Hematopoietic multipotent progenitor cell treated with erythropoietin and hydrocortisone succinate and interleukin-3 and kit ligand, for 15 days (in vitro differentiated cells): ENCODE measurements at places on chromosomes 16 and 17.

GRCh38 chr17:27531469-27531961 lies 75.3 kb downstream of the KSR1 start:
- DNase-seq, result no peak

GRCh38 chr17:36600465-36600864 lies 918 bp upstream of the MRM1 start:
- peak; percentile 61 for DNase-seq

- DNase-seq, result no peak
Observed at GRCh38 chr17:35912339-35912912, 18.1 kb downstream of the RDM1 start.

DNA sequence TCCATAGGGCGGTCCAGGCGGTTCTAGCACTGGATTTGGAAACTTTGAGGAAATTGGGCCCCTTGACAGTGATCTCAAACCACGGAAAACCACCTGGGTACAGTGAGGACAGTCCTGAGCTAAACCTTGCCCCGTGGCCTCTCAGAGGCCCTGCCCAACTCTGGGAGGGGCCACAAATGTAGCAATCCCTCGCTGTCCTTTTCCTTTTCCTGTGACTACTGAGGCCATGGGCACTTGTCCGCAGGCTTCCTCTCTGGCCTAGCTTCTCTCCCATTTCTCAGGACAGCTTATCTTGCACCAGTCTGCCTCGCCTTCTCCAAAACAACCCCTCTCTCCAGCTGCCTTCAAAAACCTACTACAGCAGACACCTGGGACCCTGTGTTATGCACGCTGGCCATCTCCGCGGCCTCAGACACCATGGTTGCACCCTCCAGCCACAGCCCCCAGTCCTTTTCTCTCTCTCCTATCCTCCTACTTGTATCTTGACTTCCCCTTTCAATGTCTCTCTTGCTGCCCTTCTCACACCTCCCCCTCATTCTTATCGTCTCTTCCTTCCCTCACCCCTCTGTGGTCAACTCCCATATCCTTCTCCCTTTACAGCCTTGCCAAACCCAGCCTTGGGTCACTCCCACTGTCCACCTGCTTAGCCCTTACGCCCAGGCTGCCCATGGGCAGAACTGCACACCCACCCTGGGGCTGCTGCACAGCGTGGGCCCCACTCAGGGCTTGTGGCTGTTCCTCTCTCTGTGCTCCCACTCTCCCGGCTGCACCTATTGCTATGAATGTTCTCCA lies 7.6 kb downstream of the SCPEP1 start:
- no peak for DNase-seq

GRCh38 chr16:84459941-84460405 lies 44.5 kb downstream of the MEAK7 start:
- DNase-seq, result no peak

GRCh38 chr17:18217412-18218015 lies 7.9 kb upstream of the LLGL1 start:
- DNase-seq, result peak; percentile 72

GRCh38 chr17:10171122-10171571 lies 27.3 kb downstream of the GAS7 start:
- no peak for DNase-seq

GRCh38 chr16:87252269-87252970 lies 64.8 kb downstream of the C16orf95 start:
- DNase-seq, result no peak

DNA sequence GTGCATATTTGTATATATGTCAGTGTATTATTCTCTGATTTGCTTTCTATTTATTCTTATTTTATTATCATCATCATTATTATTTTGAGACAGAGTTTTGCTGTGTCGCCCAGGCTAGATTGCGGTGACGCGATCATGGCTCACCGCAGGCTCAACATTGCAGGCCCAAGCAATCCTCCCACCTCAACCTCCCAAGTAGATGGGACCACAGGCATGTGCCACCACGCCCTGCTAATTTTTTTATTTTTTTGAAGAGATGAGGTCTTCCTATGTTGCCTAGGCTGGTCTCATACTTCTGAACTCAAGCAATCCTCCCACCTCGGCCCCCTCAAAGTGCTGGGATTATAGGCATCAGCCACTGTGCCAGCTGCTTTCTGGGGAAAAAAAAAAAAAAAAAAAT lies 8.4 kb upstream of the ARHGAP17 start:
- no peak for DNase-seq

DNA sequence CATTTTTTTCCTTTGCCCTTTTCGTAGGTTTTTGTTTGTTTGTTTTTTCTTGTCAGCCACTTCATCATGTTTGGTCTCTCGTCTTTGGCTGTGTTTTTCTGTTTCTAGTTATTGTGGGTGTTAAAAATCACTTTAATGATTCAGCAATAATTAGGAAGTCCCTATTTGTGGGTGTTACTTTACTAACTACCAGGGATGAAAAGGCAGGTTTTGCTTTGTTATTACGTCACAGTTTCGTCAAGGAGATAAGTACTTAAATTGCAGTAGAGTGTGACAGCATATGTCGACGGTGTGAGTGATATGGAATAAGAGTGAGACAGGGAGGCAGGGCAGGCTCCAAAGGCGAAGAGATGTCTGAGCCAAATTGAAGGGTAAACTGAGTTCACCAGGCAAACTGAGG lies 479.6 kb downstream of the WWOX start:
- no peak for DNase-seq

DNA sequence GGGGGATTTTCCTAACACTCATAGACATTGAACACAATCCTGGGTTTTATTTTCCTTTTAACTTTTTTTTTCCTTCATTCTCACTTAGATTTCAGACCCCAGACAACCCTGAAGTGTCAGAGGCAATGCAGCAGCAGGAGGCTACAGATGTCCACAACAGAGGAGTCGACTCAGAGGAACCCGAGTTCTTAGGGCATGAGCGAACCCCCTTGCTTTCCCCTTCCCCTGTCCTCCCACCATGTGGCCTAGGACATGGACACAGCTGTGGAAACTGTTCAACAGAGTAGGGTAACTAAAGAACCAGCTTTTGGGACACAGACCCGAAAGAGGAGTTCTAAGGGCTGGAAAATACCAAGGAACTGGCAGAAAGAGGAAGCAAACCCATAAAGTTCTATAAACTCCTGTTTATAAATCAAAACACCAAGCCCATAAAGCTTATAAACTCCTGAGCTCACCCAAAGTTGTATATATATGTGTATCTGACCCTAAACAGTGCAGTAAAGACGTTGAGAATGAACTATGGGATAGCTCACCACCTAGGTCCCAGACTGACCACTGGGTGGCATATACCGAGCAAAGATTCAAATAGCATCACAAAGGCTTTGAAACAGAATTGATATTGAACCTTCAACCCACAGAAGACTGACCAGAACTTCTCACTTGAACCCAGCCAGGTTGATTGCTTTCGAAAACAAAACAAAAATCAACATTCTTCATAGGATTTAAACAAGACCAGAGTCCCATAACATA lies 33.9 kb downstream of the CMTM4 start:
- DNase-seq, result no peak

GRCh38 chr17:55778389-55779118 lies 27.7 kb downstream of the PCTP start:
- DNase-seq, result no peak

- no peak for DNase-seq
Observed at GRCh38 chr17:79960788-79961522, 74.7 kb downstream of the TBC1D16 start.

DNA sequence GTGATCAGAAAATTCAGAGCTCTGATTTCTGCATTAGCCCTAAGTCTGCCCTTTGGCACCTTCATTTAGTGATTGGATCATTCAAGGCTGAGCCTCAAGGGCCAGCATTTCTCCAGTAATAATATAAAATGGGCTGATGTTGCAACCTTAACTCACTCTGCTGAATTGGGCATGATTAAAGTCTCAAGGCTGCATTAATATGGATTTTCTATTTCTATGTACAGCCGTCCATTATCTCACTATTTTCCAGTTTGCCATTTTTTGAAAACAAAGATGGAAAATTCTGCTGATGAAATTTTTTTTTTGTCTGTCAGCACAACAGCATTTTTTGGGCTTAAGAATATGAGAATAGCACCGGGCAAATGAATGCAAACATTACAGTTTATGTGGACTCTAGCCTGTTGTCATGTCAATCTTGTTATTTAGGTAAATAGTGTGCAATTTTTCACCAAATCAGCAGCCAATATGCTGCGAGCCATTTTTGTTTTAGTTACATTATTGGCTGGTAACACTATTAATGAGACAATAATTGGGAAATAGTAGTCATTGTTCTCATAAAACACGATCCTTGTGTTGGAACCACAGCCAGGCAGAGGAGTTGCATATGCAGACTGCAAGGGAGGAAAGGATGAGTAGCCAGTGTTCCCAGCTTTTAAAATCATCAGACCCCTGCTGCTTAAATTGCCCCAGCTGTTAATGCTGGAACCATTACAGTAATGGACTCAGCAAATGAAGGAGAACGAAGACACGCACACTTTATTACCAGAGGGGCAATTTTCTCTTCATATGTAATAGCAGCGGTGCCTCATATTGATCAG lies 10.5 kb downstream of the FTO start:
- no peak for DNase-seq

- DNase-seq, result no peak
Observed at GRCh38 chr16:15464401-15465186, 30.2 kb downstream of the BMERB1 start.

DNA sequence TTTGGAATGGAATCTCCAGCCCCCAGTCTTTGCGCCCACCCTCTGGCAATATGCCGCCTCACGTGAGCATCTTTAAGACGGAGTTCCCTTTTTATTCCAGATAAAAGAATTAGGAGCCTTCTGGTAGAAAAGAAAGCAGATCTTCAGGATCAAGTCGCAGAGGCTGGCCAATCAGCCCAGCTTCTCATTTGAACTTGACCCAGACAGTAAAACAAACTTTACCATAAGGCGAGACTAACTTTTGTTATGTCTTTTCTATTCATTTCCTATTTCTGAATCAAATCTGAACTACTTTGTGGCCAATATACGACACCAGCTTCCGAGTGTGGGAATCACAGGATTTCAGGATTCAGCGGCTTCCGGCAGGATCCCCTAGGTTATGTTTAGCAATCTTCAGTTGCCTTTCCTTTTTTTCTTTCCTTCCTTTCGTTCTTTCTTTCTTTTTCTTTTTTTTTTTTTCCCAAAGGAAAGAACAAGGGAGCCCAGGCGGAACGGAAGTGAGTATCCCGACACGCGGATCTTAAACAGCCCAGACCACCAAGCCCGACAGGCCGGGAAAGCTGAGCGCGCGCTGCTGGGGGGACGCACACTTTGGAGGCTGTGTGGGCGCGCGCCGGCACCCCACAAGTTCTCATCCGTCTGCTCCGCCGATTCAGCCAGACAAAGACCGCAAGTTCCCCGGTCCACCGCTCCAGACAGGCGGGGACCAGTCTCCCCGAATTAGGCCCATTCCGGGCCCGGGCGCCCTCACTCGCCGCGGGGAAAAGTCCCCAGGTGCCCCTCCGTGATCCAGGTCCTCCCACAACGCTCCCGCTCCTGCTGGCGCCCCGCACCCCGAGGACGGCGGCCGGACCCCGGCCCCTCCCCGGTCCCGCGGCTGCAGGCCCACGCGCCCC lies 633 bp downstream of the TBC1D16 start:
- no peak for DNase-seq

GRCh38 chr17:82949361-82949760 lies 109.5 kb upstream of the ZNF750 start:
- DNase-seq, result no peak

DNA sequence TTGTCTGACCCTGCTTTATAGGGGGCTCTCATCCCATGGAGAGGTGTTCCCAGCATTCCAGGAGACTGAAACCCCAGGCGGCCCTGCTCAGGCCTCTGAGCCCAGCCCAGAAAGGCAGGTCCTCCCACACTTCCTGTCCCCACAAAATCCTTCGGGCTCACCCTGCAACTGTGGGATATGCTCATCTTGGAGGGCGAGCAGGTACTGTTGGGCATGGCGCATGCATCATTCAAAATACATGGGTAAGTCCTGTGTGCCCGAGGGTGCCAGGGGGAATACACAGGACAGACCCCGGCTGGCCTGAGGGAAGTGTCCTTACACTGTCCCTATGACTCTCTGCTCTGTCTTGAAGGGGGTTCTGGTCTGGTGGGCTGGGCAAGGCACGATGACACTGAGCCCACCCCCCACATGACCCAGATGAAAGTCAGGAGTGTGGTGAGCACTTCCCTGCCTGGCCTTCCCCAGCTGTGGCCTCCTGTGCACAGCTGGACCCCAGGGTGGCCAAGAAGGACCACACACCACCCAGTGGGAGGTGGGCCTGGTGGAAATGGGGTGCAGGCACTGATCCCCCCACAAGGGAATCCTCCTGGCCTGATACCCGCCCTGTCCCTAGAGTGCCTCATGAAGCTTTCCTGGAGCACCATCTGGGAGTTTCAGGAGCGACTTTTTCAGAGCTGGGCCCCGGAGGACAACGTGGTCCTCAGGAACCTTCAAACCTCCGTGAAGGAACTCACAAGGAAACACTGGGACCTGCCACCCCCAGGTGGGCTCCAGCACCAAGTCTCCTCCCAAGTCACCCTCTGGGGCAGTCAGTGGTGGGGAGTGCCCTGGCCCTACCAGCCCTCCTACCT lies 46.7 kb downstream of the USP22 start:
- DNase-seq, result no peak

DNA sequence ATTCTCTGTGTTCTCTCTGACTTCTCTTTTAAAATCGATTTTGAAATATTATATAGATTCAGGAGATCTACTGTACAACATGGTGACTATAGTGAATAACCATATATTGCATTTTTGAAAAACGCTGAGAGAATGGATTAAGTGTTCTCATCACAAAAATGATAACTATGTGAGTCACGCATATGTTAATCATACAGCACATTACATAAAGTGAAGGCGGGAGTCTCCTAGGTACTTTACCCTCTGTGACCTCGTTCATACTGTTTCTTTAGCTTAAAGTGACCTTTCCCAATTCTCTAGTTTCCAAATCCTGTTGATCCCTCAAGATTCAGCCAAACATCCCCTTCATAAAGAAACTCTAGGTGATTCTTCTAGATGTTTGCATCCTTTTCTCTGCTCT lies 3.1 kb upstream of the KRTAP3-2 start:
- no peak for DNase-seq

DNA sequence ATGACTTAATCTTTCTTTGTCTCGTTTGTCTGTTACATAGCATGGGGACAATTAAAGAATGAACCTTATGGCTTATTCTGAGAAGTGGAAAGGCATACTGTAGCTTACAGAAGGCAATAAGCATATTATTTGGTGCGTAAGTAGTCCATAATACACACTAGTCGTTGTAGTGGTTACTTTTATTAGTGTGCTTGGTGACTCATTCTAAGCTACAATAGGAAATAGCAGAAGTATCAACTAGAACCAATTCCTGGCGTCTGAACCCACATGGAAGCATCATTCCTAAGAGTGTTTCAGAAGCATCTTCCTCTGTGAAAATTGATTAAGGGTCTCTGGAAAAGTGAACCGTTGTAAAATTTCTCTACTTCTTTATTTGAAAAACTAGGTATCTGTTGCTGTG lies 777.8 kb upstream of the EEF2KMT start:
- no peak for DNase-seq

DNA sequence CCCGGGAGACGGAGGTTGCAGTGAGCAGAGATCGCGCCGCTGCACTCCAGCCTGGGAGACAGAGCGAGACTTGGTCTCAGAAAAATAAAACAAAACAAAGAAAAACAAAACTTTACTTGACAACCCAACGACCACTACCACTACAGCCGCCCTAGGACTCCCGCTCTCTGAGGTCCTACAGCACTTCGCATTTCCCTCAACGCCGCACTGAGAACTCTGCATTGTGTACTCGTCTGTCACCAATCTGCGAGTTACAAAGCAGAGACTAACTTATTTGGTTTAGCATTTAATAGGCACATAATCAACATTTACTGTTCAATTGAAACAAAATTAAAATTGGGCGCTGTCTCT lies 479 bp upstream of the ZNF207 start:
- DNase-seq, result no peak

- DNase-seq, result no peak
Observed at GRCh38 chr16:76241755-76242154, 35.4 kb upstream of the CNTNAP4 start.

- no peak for DNase-seq
Observed at GRCh38 chr16:81514041-81514559, 69.5 kb downstream of the CMIP start.
